ENCODE measurements at places on chromosomes 7 and 10. TPM values are rescaled to one million over a fixed set of nuclear protein-coding genes. Genes with fewer than 3 reads are reported as not detected.

The SPDYE1 gene
- polyA plus RNA-seq, result 0.72 TPM

The C7orf33 gene
- not detected for polyA plus RNA-seq

The ICA1 gene
- polyA plus RNA-seq, result 51.6 TPM

The TEX36 gene
- polyA plus RNA-seq, result 0.07 TPM

The OR13A1 gene
- 0.06 TPM for polyA plus RNA-seq

The CRPPA gene
- polyA plus RNA-seq, result 1.8 TPM

The NFE2L3 gene
- 16.0 TPM for polyA plus RNA-seq

The GJD4 gene
- 0.09 TPM for polyA plus RNA-seq

The CALHM3 gene
- 0.13 TPM for polyA plus RNA-seq

The AMPH gene
- 5.5 TPM for polyA plus RNA-seq

The CHN2 gene
- 33.6 TPM for polyA plus RNA-seq

The PYROXD2 gene
- polyA plus RNA-seq, result 14.4 TPM

DNA sequence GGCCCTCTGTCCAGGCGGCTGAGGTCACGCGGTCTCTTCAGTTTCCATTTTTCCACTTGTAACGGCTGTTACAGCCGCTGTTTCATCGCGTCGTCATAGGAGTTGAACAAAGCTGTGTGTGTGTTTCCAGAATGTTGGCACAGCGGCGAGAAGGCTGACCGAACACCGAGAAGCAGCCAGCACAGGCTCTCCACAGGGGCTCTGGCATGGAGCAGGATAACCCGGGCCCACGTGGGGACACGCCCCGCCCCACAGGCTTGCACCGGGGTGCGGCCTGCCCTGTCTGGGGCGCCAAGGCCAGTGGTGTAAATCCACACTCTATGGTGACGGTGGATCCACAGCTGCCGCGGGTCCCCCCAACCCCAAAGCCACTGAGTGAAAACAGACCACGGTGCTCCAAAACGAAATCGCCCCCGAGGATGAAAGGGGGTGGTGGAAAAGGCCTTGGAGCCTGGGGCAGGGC lies 448.2 kb downstream of the DNAJB6 start:
- DNase-seq, result no peak
- H3K27me3 ChIP-seq, result no peaks in the 10 kb centered on the region
- no peaks in the 10 kb centered on the region for H3K36me3 ChIP-seq
- no peak overlapping the region for H3K27ac ChIP-seq
- no peak overlapping the region for H3K4me3 ChIP-seq
- no peaks in the 10 kb centered on the region for H3K4me1 ChIP-seq

GRCh38 chr7:53315981-53316380 lies 280.5 kb downstream of the POM121L12 start:
- H3K4me3 ChIP-seq, result no peak overlapping the region
- no peaks in the 10 kb centered on the region for H3K27me3 ChIP-seq
- no peaks in the 10 kb centered on the region for H3K4me1 ChIP-seq

DNA sequence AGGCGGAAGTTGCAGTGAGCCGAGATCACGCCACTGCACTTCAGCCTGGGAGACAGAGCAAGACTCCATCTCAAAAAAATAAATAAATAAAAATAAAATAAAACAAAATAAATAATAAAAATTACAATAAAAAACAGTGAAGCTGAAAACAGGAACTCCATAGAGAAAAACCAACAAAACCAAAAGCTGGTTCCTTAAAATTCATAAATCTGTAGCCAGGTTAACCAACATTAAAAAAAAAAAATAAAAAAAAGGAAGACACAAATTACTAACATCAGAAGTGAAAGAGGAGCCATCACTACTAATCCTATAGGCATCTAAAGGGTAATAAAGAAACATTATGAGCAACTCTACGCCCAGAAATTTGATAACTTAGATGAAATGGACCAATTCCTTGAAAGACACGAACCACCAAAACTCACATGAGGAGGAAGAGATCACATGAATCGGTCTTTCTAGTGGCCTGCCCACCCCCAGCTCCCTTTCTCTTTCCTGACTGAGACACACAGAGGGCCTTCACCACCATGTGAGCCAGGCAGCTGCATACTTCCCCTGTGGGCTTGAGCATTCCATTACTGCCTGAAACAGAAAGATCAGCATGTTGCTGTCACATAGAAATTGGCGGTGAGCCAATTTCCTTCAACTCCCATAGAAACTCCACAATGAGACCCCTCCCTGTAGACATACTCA lies 208.7 kb downstream of the MAD1L1 start:
- no peaks in the 10 kb centered on the region for H3K36me3 ChIP-seq
- peaks cover 4% of the 10 kb centered on the region for H3K4me1 ChIP-seq
- no peaks in the 10 kb centered on the region for H3K27me3 ChIP-seq
- H3K27ac ChIP-seq, result no peak overlapping the region
- no peak overlapping the region for H3K4me3 ChIP-seq
- no peak for DNase-seq

- no peaks in the 10 kb centered on the region for H3K27me3 ChIP-seq
- no peak overlapping the region for H3K4me3 ChIP-seq
- no peaks in the 10 kb centered on the region for H3K36me3 ChIP-seq
- no peak for DNase-seq
Observed at GRCh38 chr7:4800926-4801838, 25.8 kb downstream of the AP5Z1 start.

- no peak overlapping the region for H3K4me3 ChIP-seq
- H3K27ac ChIP-seq, result no peak overlapping the region
- DNase-seq, result no peak
- no peaks in the 10 kb centered on the region for H3K36me3 ChIP-seq
Observed at GRCh38 chr10:26090026-26090425, 126.5 kb upstream of the GAD2 start.

DNA sequence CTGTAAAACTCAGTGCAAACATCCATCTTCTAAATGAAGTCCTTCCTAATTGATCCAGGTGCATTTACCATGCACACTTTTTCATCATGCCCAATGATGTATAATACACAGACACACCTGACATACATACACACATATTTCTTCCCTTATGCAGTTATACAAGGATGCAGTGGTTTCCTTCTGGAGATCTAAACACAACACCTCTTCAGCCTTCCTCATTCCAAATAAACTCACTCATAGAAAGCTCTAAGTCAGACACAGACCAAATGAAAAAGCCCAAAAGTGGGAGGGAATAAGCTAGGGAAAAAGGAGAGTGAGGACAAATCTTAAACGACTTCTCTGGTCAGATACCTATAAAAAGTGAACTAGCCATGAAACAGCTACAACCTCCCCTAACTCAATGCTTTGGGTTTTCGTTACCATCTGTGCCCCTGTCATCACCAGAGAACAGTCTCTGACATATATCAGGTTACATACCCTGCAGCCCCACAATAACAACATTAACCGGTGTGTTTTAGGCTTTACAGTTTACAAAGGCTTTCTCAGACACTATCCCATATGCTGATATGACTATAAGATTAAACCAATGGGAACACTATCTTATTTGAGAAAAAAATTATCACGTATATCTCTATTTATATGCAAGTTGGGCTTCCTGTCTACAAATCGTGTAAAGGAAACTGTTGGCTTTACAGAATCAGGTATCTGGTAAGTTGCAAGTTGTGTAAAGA lies 675.2 kb downstream of the PHTF2 start:
- H3K36me3 ChIP-seq, result no peaks in the 10 kb centered on the region
- DNase-seq, result no peak
- H3K4me1 ChIP-seq, result no peaks in the 10 kb centered on the region
- H3K4me3 ChIP-seq, result no peak overlapping the region
- H3K27ac ChIP-seq, result no peak overlapping the region
- no peaks in the 10 kb centered on the region for H3K27me3 ChIP-seq

DNA sequence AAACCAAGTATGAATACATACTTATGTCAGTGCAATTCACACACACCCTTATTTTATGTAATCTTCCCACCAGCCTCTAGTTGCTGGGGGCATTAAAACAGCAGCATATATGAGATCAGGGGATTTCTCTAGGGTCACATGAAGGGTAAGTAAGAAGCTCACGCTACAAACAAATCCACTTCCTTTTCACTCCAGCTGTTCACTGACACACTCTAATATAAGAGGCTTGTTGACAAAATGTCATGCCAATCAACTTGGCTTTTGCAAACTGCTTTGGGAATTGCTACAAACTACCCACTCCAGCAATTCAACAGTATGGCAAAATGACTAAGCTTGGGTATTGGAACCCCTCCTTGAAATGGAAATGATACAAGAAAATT lies 10.3 kb downstream of the FAM3C start:
- peak; percentile 31 for DNase-seq
- peaks cover 6% of the 10 kb centered on the region for H3K36me3 ChIP-seq
- H3K27ac ChIP-seq, result no peak overlapping the region
- H3K27me3 ChIP-seq, result no peaks in the 10 kb centered on the region

- H3K36me3 ChIP-seq, result no peaks in the 10 kb centered on the region
- H3K4me1 ChIP-seq, result peaks cover 41% of the 10 kb centered on the region
- peak; percentile 87 for DNase-seq
- no peaks in the 10 kb centered on the region for H3K27me3 ChIP-seq
- H3K4me3 ChIP-seq, result peak overlapping the region; percentile 38
- H3K27ac ChIP-seq, result peak overlapping the region; percentile 71
Observed at GRCh38 chr7:101017064-101017777, 2.7 kb upstream of the MUC17 start.

- H3K27ac ChIP-seq, result no peak overlapping the region
- no peak overlapping the region for H3K4me3 ChIP-seq
- H3K27me3 ChIP-seq, result no peaks in the 10 kb centered on the region
- H3K36me3 ChIP-seq, result no peaks in the 10 kb centered on the region
- no peaks in the 10 kb centered on the region for H3K4me1 ChIP-seq
- DNase-seq, result no peak
Observed at GRCh38 chr10:10730471-10731043, 287.1 kb upstream of the CELF2 start.

DNA sequence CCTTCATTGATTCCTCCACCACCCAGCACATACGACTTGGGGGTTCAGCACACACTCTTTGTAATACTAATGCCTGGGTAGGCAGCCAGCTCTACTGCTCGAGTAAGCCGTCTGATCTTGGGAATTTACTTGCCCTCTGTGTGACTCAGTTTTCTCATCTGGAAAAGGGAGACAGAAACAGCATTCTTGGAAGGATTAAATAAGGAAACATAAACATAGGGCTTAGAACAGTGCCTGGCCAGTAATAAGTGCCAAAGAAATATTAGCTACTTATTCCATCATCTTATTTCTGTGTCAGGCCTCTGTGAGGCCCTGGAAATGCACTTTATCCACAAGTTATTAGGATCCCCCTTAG lies 130.1 kb downstream of the TNS3 start:
- H3K4me1 ChIP-seq, result peaks cover 44% of the 10 kb centered on the region

DNA sequence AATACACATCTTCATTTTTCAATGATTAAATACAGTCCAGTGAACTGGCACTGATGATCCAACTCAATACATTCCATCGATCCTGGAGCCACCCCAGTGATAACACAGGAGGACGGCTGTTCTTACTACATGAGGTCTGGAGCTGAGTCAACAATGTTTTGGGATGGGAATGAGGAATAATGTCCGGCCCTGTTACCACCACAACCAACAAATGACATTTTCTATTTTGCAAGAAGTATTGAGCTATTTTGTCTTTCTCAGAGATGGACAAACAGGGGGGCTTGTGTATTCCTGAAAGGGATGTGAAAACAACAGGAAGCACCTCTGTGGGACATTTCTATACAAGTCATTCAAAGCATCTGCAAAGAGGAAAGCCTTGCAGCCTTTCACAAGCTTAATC lies 249.2 kb downstream of the PARD3 start:
- H3K27me3 ChIP-seq, result no peaks in the 10 kb centered on the region
- no peak overlapping the region for H3K27ac ChIP-seq
- H3K36me3 ChIP-seq, result no peaks in the 10 kb centered on the region
- DNase-seq, result no peak
- H3K4me1 ChIP-seq, result no peaks in the 10 kb centered on the region

GRCh38 chr7:22090512-22090911 lies 144.8 kb upstream of the CDCA7L start:
- H3K27me3 ChIP-seq, result peaks cover 10% of the 10 kb centered on the region
- H3K4me1 ChIP-seq, result no peaks in the 10 kb centered on the region
- H3K27ac ChIP-seq, result no peak overlapping the region
- no peaks in the 10 kb centered on the region for H3K36me3 ChIP-seq

DNA sequence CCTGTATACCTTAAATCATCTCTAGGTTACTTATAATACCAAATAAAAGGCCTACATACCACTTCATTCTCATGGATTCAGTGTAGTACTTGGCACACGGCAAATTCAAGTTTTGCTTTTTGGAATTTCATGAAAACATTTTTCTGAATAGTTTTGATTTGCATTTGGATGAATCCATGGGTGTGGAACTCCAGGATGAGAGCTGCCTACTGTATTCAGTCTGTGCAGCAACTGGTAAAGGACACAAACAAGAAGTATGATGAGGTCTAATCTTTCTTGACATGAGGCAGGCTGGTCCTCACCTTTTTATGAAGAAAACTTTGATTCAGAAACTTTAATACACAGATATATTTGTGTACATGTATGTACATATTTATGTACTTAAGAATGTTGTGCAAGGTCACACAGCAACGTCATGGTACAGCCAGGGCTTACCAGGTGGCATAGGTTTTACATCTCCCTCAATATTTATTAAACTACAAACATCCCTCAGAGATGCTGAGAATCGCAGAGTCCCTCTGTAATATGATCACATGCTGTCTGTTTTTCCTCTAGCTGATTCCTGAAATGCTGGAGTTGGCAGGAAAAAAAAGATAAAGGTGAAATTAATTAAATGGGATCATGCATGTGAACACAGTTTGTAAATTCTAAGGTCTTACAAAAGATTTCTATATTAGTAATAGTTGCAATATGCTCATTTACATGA lies 239.6 kb downstream of the PRKG1 start:
- H3K4me3 ChIP-seq, result no peak overlapping the region
- peaks cover 14% of the 10 kb centered on the region for H3K4me1 ChIP-seq
- no peaks in the 10 kb centered on the region for H3K36me3 ChIP-seq
- H3K27ac ChIP-seq, result no peak overlapping the region

GRCh38 chr10:132589015-132589414 lies 51.4 kb downstream of the INPP5A start:
- no peaks in the 10 kb centered on the region for H3K27me3 ChIP-seq
- no peaks in the 10 kb centered on the region for H3K36me3 ChIP-seq
- no peak overlapping the region for H3K4me3 ChIP-seq
- no peak for DNase-seq
- H3K4me1 ChIP-seq, result peaks cover 21% of the 10 kb centered on the region

GRCh38 chr7:31857172-31857571 lies 170.2 kb downstream of the PPP1R17 start:
- no peak overlapping the region for H3K4me3 ChIP-seq
- no peaks in the 10 kb centered on the region for H3K4me1 ChIP-seq
- no peak for DNase-seq

- no peak overlapping the region for H3K27ac ChIP-seq
- no peak for DNase-seq
- no peaks in the 10 kb centered on the region for H3K27me3 ChIP-seq
- H3K36me3 ChIP-seq, result no peaks in the 10 kb centered on the region
- no peak overlapping the region for H3K4me3 ChIP-seq
Observed at GRCh38 chr10:62512732-62513475, 138.7 kb downstream of the ZNF365 start.

GRCh38 chr7:158024351-158024715 lies 563.3 kb downstream of the PTPRN2 start:
- H3K27me3 ChIP-seq, result no peaks in the 10 kb centered on the region
- no peaks in the 10 kb centered on the region for H3K4me1 ChIP-seq
- no peaks in the 10 kb centered on the region for H3K36me3 ChIP-seq
- no peak overlapping the region for H3K27ac ChIP-seq

- DNase-seq, result peak; percentile 35
- H3K4me1 ChIP-seq, result no peaks in the 10 kb centered on the region
- H3K36me3 ChIP-seq, result no peaks in the 10 kb centered on the region
- H3K4me3 ChIP-seq, result no peak overlapping the region
- no peak overlapping the region for H3K27ac ChIP-seq
Observed at GRCh38 chr7:39882148-39882784, 67.8 kb upstream of the CDK13 start.
